ENCODE measurements at places on chromosomes 6 and 20. TPM values are rescaled to one million over a fixed set of nuclear protein-coding genes. Genes with fewer than 3 reads are reported as not detected.

COL21A1 gene
- 8.8 TPM for total RNA-seq

DCBLD1 gene
- total RNA-seq: 13.5 TPM

CLPSL2 gene
- not detected for total RNA-seq

ADGRB3 gene
- 0.93 TPM for total RNA-seq

AIF1 gene
- total RNA-seq: 37.8 TPM

OPRM1 gene
- not detected for total RNA-seq

ARMH2 gene
- total RNA-seq: not detected

EPPIN gene
- total RNA-seq: 1.1 TPM

IL17F gene
- not detected for total RNA-seq

DNA sequence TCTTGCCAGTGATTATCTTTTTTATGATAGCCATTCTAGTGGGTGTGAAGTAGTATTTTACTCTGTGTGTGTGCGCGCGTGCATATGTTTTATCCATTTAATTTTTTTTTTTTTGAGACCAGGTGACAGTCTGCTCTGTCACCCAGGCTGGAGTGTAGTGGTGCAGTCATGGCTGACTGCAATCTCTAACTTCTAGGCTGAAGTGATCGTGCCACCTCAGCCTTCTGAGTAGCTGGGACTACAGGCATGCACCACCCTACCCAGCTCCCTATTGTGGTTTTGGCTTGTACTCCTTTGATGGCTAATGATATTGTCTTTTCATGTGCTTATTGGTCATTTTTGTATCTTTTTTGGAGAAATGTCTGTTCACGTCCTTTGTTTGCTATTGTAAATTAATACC lies 33.3 kb downstream of the ITCH start:
- no peaks in the 10 kb centered on the region for H3K36me3 ChIP-seq
- no peak overlapping the region for H3K4me3 ChIP-seq
- no peak overlapping the region for H3K27ac ChIP-seq
- peaks cover 25% of the 10 kb centered on the region for H3K4me1 ChIP-seq

DNA sequence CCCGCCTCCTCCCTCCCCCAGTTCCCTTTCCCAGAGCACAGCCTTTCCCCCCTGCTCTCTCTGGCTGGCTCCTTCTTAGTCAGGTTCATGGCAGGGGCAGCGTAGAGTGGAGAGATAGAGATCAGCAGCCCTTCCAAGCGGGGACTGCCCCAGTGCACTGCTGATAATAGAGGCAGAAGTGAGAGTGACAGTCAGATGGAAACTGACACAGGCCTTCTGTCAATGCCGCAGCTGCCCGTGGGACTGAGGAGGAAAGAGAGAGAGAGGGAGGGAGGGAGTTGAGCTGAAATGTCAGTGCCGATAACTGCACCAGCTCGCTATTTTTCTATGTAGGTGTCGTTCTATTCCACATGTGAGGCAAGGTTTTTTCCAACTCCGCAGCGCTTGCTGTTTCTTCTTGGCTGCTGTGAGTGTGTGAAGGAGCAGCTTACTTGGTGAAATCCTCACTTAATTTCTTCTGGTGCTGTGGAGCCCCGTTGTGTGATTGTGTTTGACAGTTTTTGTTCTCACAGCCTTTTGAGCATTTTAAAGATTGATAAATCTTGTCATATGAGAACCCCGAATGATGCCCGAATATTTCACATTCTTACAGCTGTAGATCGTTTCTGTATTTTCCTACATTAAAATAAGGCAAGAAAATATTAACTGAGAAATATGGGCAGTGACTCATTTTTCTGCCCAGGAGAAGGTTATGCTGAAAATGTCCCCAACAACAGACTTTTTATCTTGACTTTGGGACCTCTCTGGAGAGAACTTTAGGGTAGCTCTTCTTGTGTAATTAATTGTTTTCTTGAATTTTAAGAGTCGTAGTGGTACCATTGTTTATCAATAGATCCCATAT lies 386.4 kb upstream of the MMS22L start:
- peaks cover 12% of the 10 kb centered on the region for H3K4me1 ChIP-seq
- no peak overlapping the region for H3K27ac ChIP-seq
- H3K36me3 ChIP-seq: no peaks in the 10 kb centered on the region
- H3K4me3 ChIP-seq: no peak overlapping the region

GRCh38 chr6:157758516-157759023 lies 64.5 kb upstream of the SNX9 start:
- no peaks in the 10 kb centered on the region for H3K27me3 ChIP-seq
- no peaks in the 10 kb centered on the region for H3K36me3 ChIP-seq
- DNase-seq: no peak
- H3K4me3 ChIP-seq: no peak overlapping the region

- H3K27ac ChIP-seq: no peak overlapping the region
- H3K27me3 ChIP-seq: no peaks in the 10 kb centered on the region
- no peaks in the 10 kb centered on the region for H3K4me1 ChIP-seq
- H3K4me3 ChIP-seq: no peak overlapping the region
- H3K36me3 ChIP-seq: no peaks in the 10 kb centered on the region
Measured at GRCh38 chr6:98777762-98778161, 56.6 kb upstream of the POU3F2 start.

- H3K27me3 ChIP-seq: no peaks in the 10 kb centered on the region
- no peaks in the 10 kb centered on the region for H3K4me1 ChIP-seq
- no peak overlapping the region for H3K4me3 ChIP-seq
- DNase-seq: no peak
- H3K27ac ChIP-seq: no peak overlapping the region
Measured at GRCh38 chr20:60381643-60382400, 423.6 kb downstream of the CDH26 start.

GRCh38 chr6:137709424-137710236 lies 157.4 kb upstream of the TNFAIP3 start:
- no peak overlapping the region for H3K27ac ChIP-seq
- H3K36me3 ChIP-seq: no peaks in the 10 kb centered on the region
- no peaks in the 10 kb centered on the region for H3K27me3 ChIP-seq
- H3K4me3 ChIP-seq: no peak overlapping the region
- no peak for DNase-seq

GRCh38 chr6:819122-819521 lies 126.2 kb upstream of the EXOC2 start:
- no peak overlapping the region for H3K4me3 ChIP-seq
- no peaks in the 10 kb centered on the region for H3K27me3 ChIP-seq
- peak; percentile 24 for DNase-seq
- H3K27ac ChIP-seq: no peak overlapping the region
- peaks cover 13% of the 10 kb centered on the region for H3K4me1 ChIP-seq

DNA sequence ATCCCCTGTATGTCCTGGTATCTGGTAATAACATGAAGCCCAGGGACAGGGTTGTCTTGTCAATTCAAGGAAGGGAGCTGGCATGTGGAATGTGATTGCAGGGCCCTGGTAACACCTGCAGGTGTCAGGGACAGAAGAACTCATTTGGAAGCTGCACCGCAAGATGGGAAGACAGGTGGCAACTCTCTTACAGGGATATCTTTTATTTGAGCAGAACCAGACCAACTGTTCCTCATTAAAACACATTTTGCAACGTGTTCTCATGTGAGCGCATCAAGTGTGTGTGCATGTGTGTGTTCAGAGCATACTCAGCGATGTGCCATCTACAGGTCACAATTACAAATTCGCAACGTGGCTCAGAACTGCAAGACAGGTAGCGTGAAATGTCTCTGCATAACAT lies 370.9 kb upstream of the SOX4 start:
- no peaks in the 10 kb centered on the region for H3K27me3 ChIP-seq
- no peak for DNase-seq
- no peak overlapping the region for H3K4me3 ChIP-seq
- H3K4me1 ChIP-seq: no peaks in the 10 kb centered on the region

DNA sequence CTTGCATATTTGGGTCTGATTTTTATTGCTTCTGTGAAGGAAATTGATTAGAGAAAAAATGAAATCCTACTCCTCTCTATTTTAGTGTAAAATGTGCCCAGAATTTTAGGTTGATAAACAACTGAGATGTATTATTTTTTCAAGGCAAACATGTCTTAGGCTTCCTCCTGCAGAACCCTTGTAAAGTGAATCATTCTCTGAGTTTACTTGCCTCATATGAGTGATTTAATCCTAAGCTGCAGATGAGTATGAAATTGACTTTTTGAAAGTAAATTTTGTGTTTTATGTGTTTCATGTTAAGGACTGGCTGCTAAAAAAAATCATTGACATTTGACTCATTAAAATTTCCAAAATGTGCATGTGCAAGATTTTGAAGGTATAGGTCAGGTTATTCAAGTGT lies 138.5 kb upstream of the PHACTR1 start:
- no peaks in the 10 kb centered on the region for H3K36me3 ChIP-seq
- DNase-seq: no peak
- H3K27me3 ChIP-seq: no peaks in the 10 kb centered on the region

DNA sequence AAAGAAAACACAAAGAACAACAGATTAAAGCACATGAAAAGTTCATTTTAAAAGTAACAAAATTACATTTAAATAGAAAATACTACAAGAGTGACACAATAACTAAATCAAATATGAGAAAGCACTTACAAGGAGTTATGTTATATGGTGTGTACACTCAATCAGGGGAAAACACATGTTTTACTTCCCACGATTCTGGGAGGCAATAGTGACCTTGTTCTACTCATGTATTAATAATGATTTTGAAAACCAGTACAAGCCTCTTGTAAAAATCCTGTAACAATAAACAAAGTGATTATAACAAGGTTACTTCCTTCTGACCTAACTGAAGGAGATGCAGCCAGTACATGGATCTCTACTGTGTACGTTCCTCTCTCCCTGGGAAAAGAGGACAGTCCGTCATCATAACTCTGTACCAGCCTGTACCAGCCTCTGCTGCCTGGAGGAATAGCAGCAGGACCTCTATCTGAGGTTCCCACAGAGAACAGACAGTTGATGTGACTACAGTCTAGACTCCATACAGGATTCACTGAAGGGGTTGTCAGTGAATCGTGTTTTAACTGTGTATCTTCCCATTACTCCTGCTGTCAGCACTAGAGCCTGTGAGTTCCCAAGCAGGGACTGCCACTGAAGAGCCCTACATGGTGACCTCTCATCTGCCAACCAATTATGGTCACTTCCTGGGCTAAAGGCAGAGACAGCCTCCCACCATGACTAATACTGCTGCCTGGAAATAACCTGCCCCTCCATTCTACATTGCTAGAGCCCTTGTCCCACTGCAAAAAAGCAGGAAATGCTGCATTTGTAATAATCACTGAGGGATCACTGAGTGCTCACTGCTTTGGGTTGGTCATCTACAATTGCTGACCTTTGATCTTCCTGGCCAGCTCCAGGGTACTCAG lies 149.7 kb downstream of the KIF16B start:
- H3K36me3 ChIP-seq: no peaks in the 10 kb centered on the region
- no peak overlapping the region for H3K27ac ChIP-seq
- DNase-seq: no peak

GRCh38 chr6:138031850-138032249 lies 75.4 kb downstream of the PERP start:
- H3K4me3 ChIP-seq: no peak overlapping the region
- H3K4me1 ChIP-seq: no peaks in the 10 kb centered on the region
- DNase-seq: no peak
- no peaks in the 10 kb centered on the region for H3K36me3 ChIP-seq

- H3K27ac ChIP-seq: no peak overlapping the region
- H3K4me3 ChIP-seq: no peak overlapping the region
- no peaks in the 10 kb centered on the region for H3K36me3 ChIP-seq
- no peak for DNase-seq
- peaks cover 6% of the 10 kb centered on the region for H3K4me1 ChIP-seq
- no peaks in the 10 kb centered on the region for H3K27me3 ChIP-seq
Measured at GRCh38 chr6:55776113-55776512, 99.3 kb downstream of the BMP5 start.

DNA sequence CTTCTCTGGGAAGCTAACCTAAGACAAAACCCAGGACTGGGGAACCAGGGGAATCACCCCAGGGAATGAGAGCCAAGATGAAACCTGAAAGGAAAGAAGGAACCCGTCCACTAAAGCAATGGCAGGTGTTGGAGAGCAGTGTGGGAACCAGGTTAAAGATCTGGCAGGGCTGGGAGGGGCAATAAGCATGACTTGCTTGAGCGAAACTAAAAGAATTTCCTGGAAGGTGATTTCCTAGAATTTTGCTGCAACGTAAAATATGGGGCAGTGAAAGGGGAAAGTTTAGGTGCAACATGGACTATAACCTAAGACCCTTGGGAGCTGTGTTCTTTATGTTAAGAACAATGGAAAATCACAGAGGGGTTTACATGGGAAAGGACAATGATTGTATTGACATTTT lies 126.2 kb upstream of the SSTR4 start:
- no peak for DNase-seq
- H3K4me1 ChIP-seq: no peaks in the 10 kb centered on the region
- H3K27ac ChIP-seq: no peak overlapping the region
- H3K36me3 ChIP-seq: no peaks in the 10 kb centered on the region
- H3K4me3 ChIP-seq: no peak overlapping the region

DNA sequence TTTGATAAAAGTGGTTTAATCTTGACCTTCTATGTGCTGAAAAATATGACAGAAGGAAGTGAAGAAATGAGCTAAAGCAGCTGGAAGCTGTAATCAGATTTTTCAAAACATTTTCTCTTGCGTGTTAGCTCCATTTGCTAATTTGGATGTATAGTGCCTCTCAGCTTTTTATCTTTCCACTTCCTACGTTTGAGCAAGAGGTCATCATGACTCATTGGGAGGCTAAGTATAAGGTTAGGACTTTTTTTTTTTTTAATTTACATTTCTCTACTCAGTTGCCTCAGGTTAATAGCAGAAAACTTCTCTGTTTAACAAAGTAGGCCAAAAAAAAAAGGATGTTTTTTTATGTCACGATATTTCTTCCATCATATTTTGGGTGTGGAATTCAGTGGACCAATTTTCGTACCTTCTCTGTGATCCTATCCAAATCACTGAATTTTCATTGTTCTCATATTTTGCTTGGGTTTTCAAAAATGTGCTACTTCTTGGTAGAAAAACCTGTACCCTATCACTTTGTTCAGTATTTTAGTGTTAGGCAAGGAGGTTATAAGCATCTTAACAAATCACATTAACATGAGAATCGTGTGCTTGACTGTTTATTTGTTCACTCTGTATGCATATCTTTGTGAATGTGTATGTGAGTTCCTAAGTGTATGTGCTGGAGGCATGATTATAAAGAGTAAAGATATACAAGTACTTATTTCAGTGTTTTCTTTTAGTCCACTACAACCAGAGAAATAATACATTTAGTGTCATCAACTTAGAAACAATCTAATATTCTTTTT lies 1028.3 kb upstream of the EYS start:
- no peak for DNase-seq
- H3K27ac ChIP-seq: no peak overlapping the region
- no peaks in the 10 kb centered on the region for H3K4me1 ChIP-seq

DNA sequence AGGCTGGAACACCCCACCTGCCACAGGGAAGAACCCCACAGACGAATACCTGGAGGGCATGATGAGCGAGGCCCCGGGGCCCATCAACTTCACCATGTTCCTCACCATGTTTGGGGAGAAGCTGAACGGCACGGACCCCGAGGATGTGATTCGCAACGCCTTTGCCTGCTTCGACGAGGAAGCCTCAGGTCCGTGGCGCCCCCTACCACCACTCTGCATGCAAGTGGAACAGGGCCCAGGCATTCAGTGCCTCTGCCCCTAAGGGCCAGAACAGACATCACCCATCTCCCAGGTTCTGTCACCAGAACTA lies 6.6 kb downstream of the MYL9 start:
- H3K36me3 ChIP-seq: peaks cover 5% of the 10 kb centered on the region
- no peak overlapping the region for H3K4me3 ChIP-seq
- DNase-seq: no peak
- no peak overlapping the region for H3K27ac ChIP-seq
- peaks cover 23% of the 10 kb centered on the region for H3K4me1 ChIP-seq
